Hepatocyte (in vitro differentiated cells): ENCODE measurements at places on chromosomes 6 and 20. TPM values are rescaled to one million over a fixed set of nuclear protein-coding genes. Genes with fewer than 3 reads are reported as not detected.

DNA sequence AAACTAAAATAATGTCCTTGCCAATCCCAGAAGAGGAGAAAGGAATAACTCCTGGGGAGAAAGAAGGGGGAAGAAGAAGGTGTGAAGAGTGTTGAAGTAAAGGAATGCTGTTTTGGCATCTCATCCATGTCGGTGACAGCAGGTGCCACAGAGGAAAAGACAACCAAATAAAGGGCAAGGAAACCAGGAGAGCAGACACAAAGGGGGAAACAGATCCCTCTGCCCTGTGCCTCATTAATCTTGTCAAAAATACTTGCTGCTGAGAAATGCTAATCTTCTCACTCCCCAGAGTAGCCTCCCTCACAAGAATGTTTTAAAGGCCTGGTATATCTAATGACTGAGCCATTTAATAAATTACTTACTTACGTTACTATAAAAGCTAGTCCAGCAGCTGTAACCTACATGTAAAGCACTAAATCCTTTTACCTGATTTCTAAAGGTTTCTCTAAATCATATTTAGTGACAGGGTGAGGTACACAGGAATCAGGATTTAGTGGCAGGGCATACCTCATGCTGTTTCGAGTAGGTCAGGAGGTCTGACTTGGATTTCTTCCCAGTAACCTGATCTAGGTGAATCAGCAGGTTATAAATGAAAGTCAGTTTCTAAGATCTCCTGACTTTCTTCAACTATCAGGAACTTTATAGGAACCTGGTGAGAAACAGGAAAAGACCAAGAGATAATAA is 377.1 kb downstream of the CENPW start:
- no peak overlapping the region for H3K4me3 ChIP-seq
- H3K27me3 ChIP-seq, result no peaks in the 10 kb centered on the region
- no peaks in the 10 kb centered on the region for H3K36me3 ChIP-seq
- DNase-seq, result no peak

- no peaks in the 10 kb centered on the region for H3K27me3 ChIP-seq
- H3K36me3 ChIP-seq, result no peaks in the 10 kb centered on the region
- no peak for DNase-seq
- H3K27ac ChIP-seq, result no peak overlapping the region
Observed at GRCh38 chr6:134814076-134814695, 135.7 kb downstream of the ALDH8A1 start.

DNA sequence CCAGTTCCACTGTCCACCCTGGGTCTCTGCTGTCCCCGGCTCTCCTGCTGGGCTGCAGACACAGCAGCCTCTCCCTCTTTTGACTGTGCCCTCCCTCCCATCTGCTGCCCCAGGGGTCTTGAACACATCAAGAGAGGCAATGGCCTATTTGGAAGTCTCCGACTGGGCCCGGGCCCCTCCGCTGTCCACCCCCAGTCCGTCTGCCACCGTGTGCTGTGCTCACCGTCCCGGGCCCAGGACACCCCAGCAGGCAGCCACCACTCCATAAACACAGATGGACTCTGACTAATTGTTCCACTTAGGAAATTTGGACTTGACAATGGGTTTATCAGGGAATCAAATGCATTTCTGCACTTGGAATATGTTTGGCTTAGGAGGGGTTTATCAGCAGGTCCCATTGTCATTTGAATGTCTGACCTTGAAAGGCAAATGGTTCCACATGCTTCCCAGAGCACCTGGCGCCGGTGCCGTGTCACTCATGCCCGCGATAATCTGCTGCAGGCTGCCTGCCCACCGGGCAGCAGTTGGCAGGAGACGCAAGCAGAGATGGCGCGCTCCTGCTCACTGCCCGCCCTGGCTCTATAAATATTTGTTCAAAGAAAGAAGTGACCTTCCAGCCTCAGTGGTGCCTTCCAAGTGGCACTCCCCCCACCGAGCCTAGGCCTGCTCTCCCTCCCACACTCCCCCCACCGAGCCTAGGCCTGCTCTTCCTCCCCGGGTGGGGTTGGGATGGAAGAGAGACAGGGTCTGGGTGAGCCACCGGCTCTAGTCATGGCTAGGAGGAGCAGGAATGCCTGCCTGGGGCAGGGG is 18.8 kb upstream of the FRMD1 start:
- H3K36me3 ChIP-seq, result no peaks in the 10 kb centered on the region
- DNase-seq, result no peak
- no peaks in the 10 kb centered on the region for H3K4me1 ChIP-seq
- H3K27me3 ChIP-seq, result no peaks in the 10 kb centered on the region
- H3K27ac ChIP-seq, result no peak overlapping the region

The MED23 gene
- total RNA-seq, result 34.4 and 42.1 TPM in 2 replicates

- no peak overlapping the region for H3K27ac ChIP-seq
- no peak for DNase-seq
- H3K4me1 ChIP-seq, result no peaks in the 10 kb centered on the region
- no peaks in the 10 kb centered on the region for H3K27me3 ChIP-seq
Observed at GRCh38 chr6:150261997-150262697, 106.7 kb upstream of the IYD start.

- H3K27me3 ChIP-seq, result no peaks in the 10 kb centered on the region
- peaks cover 3% of the 10 kb centered on the region for H3K4me1 ChIP-seq
- no peak overlapping the region for H3K27ac ChIP-seq
- no peak for DNase-seq
Observed at GRCh38 chr6:163586888-163587287, 172.4 kb downstream of the QKI start.

The C20orf141 gene
- not detected in 2 replicates for total RNA-seq
